Lung (tissue), 17 donors: ENCODE measurements at places on chromosomes 4 and X. TPM values are rescaled to one million over a fixed set of nuclear protein-coding genes. Genes with fewer than 3 reads are reported as not detected.

Gene GALNTL6
- total RNA-seq: 0.09 TPM

Gene PFKFB1
- 0.34 TPM for total RNA-seq

DNA sequence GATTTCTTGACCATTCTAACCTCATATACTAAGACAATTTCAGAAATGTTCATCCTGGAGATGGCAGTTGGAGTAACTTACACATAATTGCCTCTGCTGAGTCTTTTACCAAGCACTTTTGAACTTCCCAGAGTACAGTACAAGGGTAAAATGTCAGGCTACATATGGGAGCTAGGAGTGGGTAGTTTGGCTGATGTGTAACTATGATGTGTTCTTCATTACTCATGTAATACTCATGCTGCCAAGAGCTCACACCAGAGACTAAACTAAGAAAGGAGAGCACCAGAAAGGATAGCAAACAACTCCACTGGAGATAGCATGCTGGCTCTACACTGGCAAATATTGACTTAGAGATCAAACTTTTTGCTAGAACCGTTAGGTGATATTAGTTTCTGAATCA is 194.0 kb downstream of the PDGFRA start:
- no peak for DNase-seq

GRCh38 chr4:122665161-122665929 is 44.5 kb upstream of the IL21 start:
- no peak for DNase-seq

DNA sequence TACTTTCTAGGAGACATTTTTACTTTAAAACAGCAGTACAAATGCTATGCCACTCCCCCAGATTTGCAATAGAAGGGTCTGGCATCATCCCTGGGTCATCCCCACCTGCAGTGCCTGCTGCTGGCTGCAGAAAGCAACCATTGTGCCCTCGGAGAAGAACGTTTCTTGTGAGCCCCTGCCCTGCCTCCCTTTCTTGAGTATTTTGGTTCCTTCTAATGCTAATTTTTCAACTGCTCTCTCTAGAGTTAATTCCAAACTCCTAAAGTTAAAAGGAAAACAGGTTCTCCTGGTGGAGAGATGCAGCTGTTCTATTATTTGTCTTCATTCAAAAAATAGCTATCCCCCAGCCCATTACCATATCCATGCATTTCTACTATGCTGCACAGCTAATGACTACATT is 107.1 kb downstream of the IDS start:
- no peak for DNase-seq
